CD4-positive, alpha-beta T cell treated with Interleukin-12 subunit alpha and Interleukin-12 subunit beta, for 1 hour (primary cell): ENCODE measurements at places on chromosomes 3 and 15.

DNA sequence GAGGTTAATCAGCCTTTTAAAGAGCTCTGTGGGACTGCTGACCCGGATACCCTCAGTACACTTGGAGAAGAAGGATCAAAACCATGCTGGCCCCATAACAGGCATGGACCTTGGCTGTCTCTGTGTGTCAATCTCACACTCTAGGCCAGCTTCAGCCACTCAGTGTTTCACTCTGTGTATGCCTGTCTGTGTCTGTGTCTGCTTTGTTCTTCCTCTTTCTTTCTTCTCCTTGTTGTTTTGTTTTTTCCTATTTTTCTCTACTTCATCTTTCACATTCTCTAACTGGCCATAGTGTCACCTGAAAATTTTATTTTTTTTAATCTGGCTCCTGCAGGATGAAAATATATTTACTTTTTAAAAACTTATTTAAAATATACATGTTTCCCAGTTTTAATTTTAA lies 51.1 kb downstream of the SERP1 start:
- DNase-seq, result no peak

GRCh38 chr15:50773389-50773788 lies 7.9 kb upstream of the SPPL2A start:
- DNase-seq, result no peak

DNA sequence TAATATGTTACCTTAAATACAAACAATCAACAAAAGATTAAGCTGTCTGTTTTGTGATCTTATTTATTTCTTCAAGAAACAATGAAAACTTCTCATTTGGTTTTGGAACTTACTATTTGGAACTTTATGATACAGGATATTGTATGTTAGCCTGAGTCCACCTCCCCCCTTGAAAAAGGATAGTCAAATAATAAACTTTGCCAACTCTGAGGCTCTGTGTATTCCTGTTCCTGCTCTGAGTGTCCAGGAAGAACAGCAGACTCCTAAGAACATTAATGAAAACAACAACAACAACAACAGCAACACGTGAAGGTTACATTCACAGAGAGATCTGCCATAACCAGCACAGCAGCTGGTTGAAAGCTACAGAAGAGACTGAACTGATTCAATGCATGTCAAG lies 108.1 kb upstream of the AADACL2 start:
- DNase-seq, result no peak

DNA sequence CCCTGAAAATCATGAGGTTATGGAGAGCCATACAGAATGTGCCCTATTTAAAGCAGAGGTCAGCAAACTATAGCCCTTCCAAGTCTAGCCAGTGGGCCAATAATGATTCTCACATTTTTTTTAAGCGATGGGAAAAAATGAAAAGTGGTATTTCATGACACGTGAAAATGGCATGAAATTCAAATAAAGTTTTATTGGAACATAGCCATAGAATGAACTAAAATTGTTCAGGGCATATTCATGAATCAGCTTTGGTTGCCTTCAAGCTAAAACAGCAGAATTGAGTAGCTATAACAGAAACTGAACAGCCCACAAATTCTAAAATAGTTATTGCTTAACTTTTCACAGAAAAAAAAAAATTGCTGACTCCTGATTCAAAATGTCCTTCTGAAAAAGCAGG lies 104.5 kb downstream of the TFG start:
- no peak for DNase-seq

- no peak for DNase-seq
These were observed 34.6 kb downstream of the NBEAL2 start for GRCh38 chr3:47014036-47014435.

- DNase-seq, result no peak
These were observed 23.5 kb downstream of the IL12A start for GRCh38 chr3:160012108-160012507.

GRCh38 chr15:60395276-60396011 lies 2.3 kb downstream of the ANXA2 start:
- no peak for DNase-seq

GRCh38 chr3:176005564-176005963 lies 1146.4 kb downstream of the NAALADL2 start:
- DNase-seq, result no peak

- no peak for DNase-seq
These were observed 4.0 kb upstream of the RCCD1 start for GRCh38 chr15:90950676-90951075.

GRCh38 chr3:185470323-185470722 lies 28.5 kb downstream of the TMEM41A start:
- no peak for DNase-seq

DNA sequence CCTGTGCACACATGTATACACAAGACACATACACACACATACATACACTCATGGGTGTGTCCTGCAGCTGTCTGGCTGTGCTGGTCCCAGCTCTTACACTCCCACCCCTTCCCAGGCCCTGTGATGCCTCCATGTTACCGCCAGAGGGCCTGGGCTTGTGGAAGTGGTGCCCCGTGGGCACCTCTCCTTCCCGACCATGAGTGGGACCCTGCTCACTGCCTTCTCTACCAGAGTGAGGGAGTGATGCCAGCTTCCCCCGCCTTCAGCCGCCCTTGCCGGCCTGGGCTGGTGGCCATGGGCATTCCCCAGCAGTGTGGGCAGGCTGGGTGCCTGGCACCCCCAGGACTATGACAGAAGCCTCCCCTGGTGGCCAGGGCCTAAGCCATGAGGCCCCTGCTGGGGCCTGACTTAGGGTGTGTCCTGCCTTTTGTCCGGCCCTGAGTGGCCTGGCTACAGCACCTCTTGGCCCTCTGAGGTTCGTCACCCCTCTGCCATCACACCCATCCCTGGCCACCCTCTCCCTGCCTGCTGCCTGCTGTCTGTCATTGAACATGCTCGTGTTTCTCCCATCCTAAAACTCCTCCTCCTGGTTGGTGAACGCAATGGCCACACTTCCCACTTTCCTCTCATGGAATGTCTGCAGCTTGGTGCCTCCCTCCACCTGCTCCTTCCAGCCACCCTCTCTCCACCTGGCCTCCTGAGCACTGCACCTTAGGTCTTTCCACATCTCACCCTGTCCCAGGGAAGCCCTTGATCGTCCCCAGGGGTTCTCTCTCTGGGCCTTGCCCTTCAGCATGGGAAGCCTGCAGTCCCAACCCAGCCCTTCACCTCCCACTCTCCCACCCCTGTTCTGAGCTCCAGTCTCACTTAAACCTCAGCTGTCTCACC lies 14.6 kb downstream of the HDAC11 start:
- no peak for DNase-seq

DNA sequence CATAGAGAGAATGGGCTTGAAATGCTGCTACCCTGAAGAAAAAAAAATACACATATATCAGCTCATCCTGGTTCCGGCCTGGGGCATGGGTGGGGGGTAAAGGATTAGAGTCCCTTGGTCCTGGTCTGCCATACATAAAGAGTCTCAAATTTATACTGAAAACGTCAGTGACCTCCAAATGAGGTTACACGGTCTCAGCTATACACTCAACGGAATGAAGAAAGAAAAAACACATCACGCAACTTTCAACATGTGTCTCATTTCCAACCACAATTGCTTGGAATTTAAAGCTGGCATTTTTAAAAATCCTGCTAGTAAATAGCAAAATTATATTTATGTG lies 612.8 kb downstream of the MCTP2 start:
- DNase-seq, result no peak

GRCh38 chr3:97764407-97765238 lies at the start of gene ARL6:
Gene ARL6, plus strand, starts transcription at chr3:97764758. Its CDS starts 3,350 bp downstream, at chr3:97768108.
- DNase-seq, result peak; percentile 72

GRCh38 chr3:157815739-157816138 lies 290.5 kb downstream of the SHOX2 start:
- no peak for DNase-seq

DNA sequence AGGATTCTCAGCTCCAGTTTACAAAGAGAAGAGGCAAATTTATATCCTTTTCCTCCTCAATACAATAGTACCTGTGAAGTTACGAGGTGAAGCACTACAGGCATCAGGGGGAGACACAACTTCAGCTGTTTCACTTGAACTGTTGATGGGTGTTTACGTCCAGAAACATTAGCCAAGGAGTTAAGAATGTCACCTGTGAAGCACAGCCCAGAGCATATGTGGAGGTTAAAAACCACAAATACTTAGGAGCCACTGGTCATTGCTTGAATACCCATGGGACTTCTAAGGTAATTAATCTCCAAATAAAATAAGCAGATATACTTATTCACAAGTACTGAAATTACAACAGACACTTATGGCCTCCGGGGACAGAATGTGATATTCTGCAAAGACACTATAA lies 246.5 kb downstream of the ULK4 start:
- DNase-seq, result no peak

DNA sequence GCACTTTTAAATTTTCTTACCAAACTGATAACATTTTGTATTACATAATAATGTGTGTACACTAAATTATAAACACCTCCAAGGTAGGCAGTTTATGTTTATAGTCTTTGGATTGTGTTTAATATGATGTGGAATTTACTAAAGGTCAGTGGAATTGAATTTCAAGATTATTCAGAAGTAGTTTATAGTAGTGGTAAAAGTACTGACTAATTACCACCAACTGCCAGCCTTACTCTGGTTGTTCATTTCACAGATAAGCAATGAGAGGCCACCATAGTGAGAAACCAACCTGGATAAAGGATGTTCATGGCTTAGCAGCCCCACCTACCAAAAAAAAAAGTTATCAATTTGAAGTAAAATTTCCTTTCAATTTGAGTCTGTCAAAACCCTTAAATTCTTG lies 54.0 kb upstream of the EIF5A2 start:
- no peak for DNase-seq

- no peak for DNase-seq
These were observed 567 bp downstream of the ADAMTS9 start for GRCh38 chr3:64687086-64687780.

- no peak for DNase-seq
These were observed 22.6 kb downstream of the RASGRF1 start for GRCh38 chr15:79067969-79068368.

- peak; percentile 69 for DNase-seq
These were observed at the start of gene CMTM7 for GRCh38 chr3:32391643-32392535. Gene CMTM7, plus strand, starts transcription at chr3:32391853. Its CDS starts 54 bp downstream, at chr3:32391907.

GRCh38 chr15:44159492-44159891 lies 35.6 kb downstream of the FRMD5 start:
- DNase-seq, result no peak

- DNase-seq, result no peak
These were observed 142.0 kb downstream of the GABRB3 start for GRCh38 chr15:26630857-26631256.

DNA sequence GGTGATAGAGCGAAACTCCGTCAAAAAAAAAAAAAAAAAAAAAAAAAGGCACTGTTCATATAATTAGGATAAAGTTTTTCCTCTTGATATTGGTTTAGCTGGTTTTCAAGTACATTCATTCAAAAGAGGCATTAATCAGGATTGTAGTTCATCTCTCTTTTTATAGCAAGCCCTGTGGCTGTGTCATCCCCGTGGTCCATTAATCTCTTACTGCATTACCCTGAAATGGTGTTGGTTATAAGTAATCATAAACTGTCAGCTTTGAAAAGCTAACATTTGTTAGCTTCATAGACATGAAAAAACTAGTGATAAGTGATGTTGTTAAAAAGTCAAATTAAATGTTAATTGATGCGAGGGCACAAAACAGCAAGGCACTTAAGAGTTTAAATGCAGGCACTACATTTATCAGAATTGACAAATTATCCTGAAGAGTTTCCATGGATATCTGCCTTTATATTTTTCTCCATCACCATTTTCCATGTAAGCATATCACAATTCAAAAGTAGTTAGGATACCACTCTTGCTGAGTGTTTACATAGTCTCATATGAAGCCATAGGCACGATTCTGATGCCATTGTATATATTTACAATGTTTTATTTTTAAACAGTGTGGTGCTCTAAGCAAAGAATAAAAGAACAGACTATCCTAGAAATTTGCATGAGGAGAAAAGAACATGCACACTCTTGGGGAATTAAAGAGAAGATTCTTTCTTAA lies 193.1 kb downstream of the OTOL1 start:
- no peak for DNase-seq

GRCh38 chr15:66718220-66718988 lies 16.4 kb downstream of the SMAD6 start:
- DNase-seq, result no peak

- no peak for DNase-seq
These were observed 210.0 kb downstream of the MAGI1 start for GRCh38 chr3:65828706-65829105.

DNA sequence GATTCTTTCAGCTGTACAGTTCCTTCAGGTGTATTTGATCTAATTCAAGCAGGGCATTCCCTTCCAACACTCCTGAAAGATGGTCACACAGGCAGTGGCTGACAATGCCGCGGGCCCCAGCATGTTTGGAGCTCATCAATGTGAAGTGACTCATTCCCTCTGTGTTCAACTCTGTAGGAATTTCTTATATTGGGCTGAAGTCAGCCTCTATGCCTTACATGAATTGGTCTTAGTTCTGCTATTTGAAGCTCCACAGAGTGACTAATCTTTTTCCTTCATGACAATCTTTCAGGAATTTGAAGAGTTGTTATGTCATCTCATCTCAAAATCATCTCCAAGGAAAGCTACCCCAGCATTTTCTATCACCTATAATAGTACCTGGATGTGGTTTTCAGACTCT lies 142.5 kb upstream of the C2CD4B start:
- no peak for DNase-seq

DNA sequence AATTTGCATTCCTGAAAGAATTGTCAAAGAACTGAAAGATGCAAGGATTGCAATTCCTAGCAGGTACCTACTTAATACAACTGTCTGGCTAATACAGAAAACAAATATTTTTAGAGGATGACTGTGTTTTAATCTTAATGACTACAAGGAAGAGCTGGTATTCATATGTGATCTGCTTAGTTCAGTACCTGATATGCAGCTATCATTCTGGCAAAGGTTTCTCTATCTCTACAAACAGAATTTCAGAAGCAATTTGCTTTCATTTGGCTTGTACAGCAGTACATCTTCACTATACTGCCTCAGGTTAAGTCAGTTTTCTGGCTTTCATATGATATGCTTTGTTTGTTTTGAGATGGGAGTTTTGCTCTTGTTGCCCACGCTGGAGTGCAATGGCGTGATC lies 51.3 kb downstream of the TBL1XR1 start:
- DNase-seq, result no peak
